Astrocyte of the cerebellum (primary cell): ENCODE measurements at places on chromosomes 11 and 22.

- no peak for DNase-seq
These were observed 11.9 kb downstream of the MGAT3 start for GRCh38 chr22:39468487-39469325.

DNA sequence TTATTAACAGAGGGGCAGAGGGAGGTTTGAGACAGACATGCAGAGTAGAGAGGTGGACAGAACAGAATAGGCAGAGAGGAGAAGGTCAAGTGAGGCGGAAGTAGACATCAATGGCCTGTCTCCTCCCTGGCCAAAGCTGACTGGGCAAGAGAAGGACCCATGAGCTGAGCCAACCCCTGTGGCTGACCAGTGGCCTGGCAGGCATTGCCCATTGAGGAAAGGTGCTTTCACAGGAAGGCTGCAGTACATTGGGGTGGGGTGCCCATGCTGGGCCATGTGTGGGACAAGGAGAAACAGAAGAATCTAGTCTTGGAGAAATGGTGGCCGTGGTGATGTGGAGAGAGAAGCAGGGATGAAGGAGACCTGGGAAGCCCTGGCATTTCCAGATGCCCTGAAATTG lies 76.0 kb downstream of the MYEOV start:
- no peak for DNase-seq

- no peak for DNase-seq
These were observed 55.2 kb downstream of the ST3GAL4 start for GRCh38 chr11:126410649-126411048.

GRCh38 chr11:45171550-45171949 lies 25.1 kb downstream of the PRDM11 start:
- no peak for DNase-seq

DNA sequence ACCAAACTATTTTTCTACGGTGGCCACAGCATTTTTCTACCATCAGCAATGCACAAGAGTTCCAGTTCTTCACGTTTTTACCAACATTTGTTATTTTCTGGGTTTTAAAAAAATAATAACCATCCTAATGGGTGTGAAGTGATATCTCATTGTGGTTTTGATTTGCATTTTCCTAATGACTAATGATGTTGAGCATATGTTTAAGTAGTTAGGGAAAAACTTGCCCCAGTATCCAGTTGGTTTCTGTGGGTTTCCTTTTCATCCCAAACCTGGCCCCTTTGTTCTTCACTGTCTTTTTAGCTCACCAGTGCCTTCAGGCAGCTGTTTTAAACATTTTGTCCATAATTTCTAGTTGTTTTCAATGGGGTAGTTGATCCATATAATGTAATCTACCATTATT lies 14.7 kb upstream of the PTS start:
- DNase-seq: no peak

DNA sequence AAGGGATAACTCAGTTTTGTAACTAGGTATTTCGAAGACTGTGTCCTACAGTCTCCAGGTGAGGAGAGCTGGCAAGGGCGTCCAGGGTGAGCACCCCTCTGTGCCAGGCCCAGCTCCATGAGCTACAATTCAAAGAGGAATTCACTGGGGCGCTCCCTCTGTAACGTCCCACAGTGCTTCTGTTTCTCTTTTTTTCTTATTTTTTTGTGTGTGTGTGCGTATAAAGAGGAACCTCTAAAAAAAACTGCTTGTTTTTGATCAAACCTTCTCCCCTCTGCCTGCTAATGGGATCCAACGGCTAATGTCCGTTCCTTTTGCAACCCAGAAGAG lies 17.1 kb downstream of the ASCC2 start:
- DNase-seq: no peak

DNA sequence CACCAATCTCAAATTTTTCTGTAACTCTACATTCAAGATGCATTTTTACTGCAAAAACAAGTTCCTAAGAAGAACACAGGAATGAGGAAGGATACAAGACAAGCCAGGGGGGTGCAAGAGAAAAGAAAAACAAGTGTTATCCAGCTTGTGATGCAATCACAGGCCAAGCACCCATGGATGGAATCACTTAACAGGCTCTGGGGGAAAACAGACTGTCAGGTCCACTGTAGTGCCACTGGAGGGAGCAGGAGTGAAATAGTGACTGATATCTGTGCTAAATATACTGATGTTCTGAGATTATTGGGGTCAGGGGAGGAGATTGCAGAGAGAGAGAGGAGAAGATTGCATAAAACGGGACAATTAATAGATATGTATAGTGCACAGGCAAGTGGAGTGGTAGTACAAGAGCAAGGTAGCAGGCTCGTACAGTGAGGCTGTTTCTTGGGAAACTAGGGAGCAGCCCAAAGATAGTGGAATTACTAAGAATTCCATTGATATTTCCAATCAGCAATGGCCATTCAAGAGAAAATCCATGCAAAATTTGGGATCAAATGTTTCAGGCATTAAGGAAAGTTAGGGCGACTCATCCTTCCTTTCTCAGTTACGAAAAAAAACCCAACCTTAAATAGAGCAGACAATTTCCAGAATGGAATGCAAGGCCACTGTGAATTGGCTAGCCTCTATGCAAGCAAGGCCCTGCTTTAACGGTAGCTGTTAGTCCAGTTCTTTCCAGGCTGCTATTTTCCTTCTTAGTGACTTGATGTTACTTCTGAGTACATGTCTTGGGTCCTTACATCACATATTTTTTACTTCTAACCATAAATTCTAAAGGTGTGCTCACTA lies 52.2 kb upstream of the CEP126 start:
- DNase-seq: peak; percentile 47
